ENCODE measurements at places on chromosomes 7 and 10.

DNA sequence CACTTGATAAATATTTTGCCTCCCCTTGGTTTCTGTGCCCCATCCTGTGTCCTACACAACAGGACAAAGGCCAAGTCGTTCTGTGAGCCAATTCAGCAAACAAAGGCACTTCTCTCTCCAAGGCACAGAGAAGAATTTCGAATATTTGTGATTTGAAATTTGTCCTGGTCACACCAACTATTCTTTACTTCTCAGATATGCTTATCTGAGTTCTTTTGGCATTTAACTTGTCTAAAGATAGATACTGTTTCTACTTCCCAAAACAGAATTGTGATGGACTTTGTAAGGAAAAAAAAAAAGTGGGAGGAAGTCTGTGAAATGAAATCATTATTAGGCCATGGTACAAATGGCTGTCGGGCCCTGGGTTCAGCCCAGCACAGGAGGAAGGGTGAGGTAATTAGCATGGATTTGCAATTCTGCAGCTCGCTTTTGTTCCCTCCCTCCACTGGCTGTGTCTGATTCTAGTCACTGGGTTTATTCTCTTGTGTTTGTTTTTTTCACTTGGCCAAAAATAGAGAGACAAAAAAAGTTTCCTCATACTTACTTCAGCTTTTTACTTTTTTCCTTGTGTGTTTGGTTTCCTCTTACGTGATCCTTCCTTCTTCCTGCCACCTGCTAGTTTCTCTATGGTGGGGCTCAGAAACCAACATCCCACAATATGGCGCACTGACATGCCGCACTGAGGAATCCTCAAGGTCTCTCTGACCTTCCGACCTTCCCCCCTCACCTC lies 108.2 kb upstream of the MKLN1 start:
- no peak for DNase-seq

DNA sequence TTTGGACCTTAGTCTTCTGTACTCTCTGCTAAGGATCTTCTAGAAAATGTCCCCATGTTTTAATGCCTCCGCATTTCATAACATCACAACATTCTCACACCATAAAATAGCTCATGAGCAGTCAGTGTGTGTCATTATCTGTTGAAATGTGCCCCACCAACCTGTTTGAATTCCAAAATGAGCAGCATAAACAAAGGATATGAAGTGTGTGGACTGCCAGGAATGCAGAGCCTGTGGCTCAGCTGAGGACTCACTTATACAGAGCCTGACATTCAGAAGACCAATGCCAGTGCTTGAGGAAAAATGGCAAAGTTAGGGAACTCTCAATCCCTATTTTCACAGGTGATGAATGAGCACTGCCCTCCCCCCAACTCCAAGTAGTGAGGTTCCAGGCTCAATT lies 621.4 kb downstream of the POM121L12 start:
- no peak for DNase-seq

DNA sequence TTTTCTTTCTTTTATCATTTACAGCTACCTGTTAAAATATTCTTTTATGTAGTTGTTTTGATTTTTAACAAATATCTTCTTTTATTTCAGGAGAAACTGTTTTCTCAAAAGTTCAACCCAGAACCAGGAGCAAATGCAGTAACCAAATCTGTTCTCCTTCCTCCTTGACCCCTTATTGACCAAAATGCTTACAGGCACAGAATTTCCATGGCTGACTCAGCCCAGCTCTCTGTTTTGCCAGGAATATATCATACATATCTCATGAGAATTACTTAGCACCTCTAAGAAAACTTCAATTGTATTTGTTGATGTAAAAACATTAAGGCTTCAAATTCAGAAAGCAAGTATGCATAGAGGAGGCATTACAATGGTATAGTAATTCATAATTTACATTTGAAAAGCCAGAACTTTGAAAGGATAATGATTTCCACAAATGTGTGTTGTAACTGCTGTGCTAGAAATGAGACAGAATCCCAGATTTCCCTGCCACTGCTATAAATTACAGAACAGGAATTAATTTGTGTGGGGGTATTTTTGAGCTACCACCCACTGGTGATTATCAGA lies 2.2 kb downstream of the GSAP start:
- DNase-seq: no peak

DNA sequence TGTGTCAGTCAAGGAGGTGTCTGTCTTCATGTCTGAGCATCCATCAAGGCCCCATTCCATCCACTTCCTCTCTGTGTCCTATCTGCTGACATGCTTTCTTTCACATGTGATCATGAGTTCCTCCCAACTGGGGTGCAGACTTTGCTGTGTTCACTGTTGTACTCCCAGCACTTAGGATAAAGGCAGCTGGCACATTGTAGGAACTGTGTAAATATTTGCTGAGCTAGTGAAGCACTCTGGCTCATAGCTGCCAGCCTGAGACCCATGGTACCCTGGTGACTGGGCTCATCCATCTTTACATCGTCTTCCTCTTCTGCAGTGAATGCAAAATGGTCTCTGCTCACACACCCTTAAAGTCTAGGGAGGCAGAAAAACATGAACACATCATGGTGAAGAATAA lies 242.2 kb upstream of the IGFBP3 start:
- no peak for DNase-seq

DNA sequence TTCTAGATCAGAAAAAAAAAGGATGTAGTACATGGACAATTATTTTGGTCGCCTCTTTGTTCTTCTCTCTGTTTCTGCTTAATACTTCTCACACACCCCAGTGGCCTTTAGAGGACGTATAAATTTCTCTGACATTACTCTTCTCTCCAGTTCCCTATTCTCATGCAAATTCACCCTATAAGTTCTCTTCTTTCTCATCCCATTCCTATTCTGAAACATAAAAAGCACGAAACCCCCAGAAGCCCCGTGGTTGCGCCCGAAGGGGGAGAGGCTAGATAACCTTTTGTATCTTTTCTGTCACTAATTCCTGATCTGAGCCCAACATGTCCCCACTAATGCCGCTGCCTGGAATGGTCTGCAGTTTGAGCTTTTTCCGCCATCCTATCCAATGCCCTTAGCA lies 136.9 kb downstream of the SKIDA1 start:
- no peak for DNase-seq

DNA sequence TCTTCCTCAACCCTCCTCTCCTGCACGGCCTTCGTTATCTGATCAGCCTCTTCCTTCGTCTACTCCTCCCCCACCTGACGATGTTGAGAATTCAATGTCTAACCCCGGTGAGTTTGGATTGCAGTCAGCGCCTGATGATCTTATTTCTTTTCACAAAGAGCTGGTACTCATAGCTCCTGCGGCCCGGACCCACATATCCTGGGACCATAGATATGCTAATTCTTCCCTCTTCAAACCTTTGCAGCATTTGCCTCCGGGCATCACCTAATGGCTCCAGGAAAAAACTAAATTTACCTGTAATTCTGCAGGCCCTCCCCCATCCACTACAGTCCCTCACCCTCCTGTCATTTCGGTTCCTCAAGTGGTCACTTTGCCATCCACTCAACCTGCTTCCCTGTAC lies 12.4 kb upstream of the DDC start:
- DNase-seq: no peak

DNA sequence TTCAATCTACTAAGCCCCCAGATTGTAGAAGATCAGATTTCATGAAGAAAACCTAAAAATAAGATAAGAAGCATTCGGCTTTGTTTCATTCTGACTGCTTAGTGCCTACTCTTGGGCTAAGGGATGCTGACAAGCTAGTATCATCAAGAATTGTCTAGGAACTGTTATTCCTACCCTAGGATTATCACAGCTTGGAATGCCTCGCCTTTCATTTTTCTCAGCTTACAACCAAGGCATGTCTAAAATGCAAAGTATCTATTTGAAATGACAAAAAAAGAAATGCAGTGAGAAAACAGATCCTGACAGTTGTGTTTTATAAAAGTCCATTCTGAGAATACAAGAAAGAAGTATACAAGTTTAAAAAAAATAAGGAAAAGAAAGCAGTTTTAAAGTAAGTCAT lies 441.0 kb downstream of the KCNMA1 start:
- DNase-seq: no peak

DNA sequence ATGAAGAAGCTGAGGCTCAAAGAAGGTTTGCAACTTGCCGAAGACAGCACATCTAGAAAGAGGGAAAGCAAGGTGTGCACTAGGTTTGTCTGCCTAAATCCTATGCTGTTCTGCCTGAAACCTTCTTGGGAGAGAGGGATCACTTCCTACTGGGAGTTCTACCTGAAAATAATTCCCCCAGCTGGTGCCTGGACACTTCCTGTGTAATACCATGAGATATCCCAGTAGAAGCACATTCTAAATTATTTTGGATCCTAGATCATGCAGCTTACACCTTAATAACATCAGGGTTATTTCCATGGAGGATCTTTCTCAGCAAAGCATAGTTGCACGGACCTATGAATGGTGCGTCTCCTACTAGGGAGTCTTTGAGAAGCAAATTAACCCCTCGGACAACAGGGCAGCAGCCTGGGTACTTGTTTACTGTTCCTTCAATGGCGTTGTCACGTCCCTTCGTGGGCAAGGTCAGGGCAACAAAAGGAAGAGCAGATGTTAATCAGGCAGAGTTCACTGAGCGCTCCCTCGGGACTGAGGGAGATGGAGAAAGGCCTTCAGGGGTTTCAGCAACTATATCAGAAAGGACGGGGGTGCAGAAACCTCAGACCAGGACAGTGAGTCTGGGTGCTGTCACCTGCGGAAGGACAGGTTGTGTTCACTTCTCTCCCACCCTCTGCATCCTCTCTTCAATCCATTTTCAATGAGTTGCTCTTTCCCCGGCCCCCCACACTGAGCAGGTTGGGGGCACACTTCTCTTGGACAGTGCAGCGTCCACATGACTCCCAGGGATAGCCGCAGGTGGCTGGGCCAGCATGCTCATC lies 44.0 kb downstream of the OAT start:
- DNase-seq: no peak

DNA sequence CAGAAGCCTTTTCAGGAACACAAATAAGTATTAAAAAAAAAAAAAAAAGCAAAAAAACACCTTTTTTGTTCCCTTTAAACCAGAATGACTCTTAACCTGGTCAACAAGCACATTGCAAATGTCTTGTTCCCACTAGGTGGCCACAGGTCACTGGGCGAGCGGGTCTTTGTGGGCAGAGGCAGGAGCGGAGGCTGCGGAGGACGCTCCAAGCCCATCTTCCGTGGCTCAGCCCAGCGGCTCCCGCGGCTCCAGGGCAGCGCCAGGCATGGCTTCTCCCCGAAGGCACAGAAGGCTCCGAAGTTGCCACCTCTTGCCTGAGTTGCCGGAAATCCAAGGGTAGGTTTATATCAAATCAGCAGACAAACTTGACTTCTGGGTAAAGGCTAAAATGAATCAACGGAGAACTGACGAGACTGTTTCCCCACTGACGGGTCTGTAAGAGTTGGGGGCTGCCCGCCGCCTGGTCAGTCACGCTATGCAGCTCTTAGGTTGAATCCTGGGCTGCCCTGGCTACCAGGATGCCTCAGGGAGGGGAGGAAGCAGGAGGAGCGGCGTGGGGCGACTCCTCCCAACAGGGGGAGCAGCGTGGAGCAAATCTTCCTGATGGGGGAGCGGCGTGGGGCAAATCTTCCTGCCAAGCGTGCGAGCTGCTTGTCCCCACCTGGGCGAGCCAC lies 144.5 kb downstream of the PTPRN2 start:
- no peak for DNase-seq

GRCh38 chr10:24417053-24417452 lies 208.1 kb downstream of the KIAA1217 start:
- no peak for DNase-seq

GRCh38 chr7:139817249-139817648 lies 11.8 kb upstream of the TBXAS1 start:
- DNase-seq: no peak

GRCh38 chr7:125467996-125468854 lies 538.6 kb upstream of the POT1 start:
- DNase-seq: no peak

DNA sequence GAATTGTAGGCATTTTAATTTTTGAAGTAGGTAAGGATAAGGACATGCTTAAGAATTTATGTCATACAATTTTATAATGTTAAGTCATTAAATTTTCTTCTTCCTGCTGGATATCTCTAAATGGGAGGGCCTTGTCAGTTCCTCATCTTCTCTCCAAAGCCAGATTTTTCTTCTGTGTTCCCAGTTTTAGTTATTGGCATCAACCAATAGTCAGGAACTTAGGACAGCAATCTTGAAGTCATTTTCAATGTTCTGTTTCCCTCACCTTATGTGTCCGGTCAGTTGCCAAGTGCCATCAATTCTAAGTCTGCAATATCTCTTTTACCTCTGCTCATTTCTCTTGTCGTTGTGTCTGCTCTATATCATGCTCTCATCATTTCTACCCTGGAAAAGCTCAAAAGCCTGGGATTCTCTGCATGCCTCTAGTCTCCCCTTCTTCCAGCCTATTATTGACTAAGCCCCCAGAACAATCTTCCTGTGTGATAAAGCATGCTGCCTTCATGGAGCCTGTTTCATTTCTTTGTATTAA lies 145.2 kb downstream of the PPP1R9A start:
- DNase-seq: no peak

- DNase-seq: no peak
Measured at GRCh38 chr10:128686630-128687278, 560.5 kb upstream of the MKI67 start.

DNA sequence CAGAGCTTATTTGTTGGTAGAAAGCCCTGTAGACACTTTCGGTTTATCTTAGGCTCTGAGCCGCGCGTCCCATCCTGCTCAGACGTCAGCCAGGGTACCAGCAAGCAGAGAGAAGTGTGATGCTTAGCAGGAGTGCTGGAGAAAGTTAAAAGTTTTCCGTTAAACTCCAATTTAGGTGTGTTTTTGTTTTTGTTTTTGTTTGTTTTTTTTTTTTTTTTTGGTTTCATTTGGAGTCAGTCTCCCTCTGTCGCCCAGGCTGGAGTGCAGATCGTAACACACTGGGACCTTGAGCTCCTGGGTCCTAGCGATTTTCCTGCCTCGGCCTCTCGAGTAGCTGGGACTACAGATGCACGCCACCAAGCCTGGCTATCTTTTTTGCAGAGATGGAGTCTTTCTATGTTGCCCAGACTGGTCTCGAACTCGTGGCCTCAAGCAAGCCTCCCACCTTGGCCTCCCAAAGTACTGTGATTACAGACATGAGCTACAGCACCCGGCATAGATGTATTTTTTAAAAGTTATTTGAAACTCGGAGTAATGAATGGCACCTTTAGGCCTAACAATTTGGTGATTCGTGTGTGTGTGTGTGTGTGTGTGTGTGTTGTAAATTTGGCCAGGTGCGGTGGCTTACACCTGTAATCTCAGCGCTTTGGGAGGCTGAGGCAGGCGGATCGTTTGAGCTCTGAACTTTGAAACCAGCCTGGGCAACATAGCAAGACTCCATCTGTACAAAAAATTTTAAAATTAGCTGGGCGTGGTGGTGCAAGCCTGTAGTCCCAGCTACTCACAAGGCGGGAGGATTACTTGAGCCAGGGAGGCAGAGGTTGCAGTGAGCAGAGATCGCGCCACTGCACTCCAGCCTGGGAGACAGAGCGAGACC lies 1.3 kb upstream of the HIP1 start:
- no peak for DNase-seq
